ENCODE measurements at places on chromosomes 2 and 18. TPM values are rescaled to one million over a fixed set of nuclear protein-coding genes. Genes with fewer than 3 reads are reported as not detected.

DNA sequence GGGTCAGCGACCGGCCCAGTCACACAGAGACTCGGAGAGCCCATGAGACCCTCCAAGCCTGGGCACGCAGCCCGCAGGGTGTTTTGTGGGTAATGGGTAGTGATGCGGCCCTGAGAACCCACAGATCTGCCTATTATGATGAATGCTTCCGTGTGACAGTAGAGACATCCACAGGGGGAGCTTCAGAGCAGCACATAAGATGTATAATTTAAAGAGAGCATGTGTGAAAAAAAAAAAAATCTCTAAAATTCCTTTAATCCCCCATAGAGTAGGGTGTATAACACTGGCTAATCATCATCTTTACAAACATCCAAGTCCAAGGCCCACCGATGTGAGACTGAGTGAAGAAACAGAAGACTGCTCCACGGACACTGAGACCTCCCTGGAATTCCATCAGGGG, 34.6 kb downstream of the BIN1 start:
- no peaks in the 10 kb centered on the region for H3K27me3 ChIP-seq
- DNase-seq, result no peak
- no peak overlapping the region for H3K4me3 ChIP-seq
- H3K4me1 ChIP-seq, result peaks cover 45% of the 10 kb centered on the region
- peaks cover 20% of the 10 kb centered on the region for H3K36me3 ChIP-seq

DNA sequence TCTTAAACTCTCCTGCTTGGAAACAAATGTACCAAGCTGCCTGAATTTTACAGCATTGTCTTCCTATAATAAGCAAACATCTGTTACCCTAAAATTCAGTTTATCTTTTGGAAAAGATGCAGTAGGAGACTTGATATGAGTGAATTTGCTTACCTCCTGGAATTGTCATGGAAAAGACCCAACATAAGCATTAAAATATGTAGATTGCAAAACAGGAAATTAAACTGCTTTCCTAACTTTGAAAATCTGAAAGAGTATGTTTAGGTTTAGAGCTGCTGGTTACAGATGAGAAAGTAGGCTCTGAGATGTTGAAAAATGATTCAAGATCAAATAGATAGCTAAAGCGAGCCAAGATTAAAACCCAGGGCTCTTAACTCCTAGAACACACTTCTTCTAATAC, 316.5 kb downstream of the SOX11 start:
- H3K4me1 ChIP-seq, result no peaks in the 10 kb centered on the region
- H3K27me3 ChIP-seq, result no peaks in the 10 kb centered on the region
- no peak overlapping the region for H3K27ac ChIP-seq
- no peak overlapping the region for H3K4me3 ChIP-seq

MEX3C gene
- 52.6 TPM for total RNA-seq

GRCh38 chr2:86223140-86223926, 24.1 kb downstream of the MRPL35 start:
- no peak for DNase-seq
- no peaks in the 10 kb centered on the region for H3K36me3 ChIP-seq
- H3K4me1 ChIP-seq, result peaks cover 11% of the 10 kb centered on the region
- H3K27me3 ChIP-seq, result no peaks in the 10 kb centered on the region
- H3K4me3 ChIP-seq, result no peak overlapping the region

- peaks cover 12% of the 10 kb centered on the region for H3K27me3 ChIP-seq
- H3K4me3 ChIP-seq, result no peak overlapping the region
- DNase-seq, result no peak
- H3K27ac ChIP-seq, result no peak overlapping the region
- no peaks in the 10 kb centered on the region for H3K36me3 ChIP-seq
Measured at GRCh38 chr2:204538182-204539018, 6.9 kb upstream of the PARD3B start.

- H3K4me3 ChIP-seq, result no peak overlapping the region
- H3K36me3 ChIP-seq, result no peaks in the 10 kb centered on the region
- peaks cover 9% of the 10 kb centered on the region for H3K27me3 ChIP-seq
- peaks cover 5% of the 10 kb centered on the region for H3K4me1 ChIP-seq
- DNase-seq, result peak; percentile 4
Measured at GRCh38 chr18:50806208-50806616, 13.6 kb downstream of the MRO start.

DNA sequence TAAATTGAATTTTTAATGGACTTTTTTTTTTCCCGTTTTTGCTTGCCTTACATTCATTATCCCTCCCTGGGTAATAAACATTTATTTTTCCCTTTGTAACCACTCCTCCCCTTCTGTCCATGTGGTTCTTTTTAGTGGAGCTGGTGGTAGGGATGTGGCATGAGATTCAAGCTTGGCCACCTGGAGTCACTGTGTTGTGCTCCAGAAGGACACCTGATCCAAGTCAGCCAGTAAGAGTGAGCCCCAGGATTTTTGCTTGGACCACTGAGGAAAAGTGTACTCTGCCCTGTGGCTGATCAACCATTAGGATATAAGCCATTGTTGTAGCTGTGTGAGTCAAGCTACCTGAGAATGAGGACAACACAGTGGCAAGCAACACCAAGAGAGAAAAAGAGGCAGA, 11.1 kb upstream of the ACTR3 start:
- no peak for DNase-seq
- no peak overlapping the region for H3K4me3 ChIP-seq
- peaks cover 36% of the 10 kb centered on the region for H3K4me1 ChIP-seq
- H3K36me3 ChIP-seq, result peaks cover 28% of the 10 kb centered on the region
- no peak overlapping the region for H3K27ac ChIP-seq

GRCh38 chr2:230160112-230160660, 59.6 kb downstream of the SP110 start:
- no peaks in the 10 kb centered on the region for H3K27me3 ChIP-seq
- no peaks in the 10 kb centered on the region for H3K36me3 ChIP-seq
- peak; percentile 61 for DNase-seq
- H3K4me1 ChIP-seq, result peaks cover 8% of the 10 kb centered on the region

GRCh38 chr2:150228936-150229335, 258.5 kb downstream of the RND3 start:
- H3K27me3 ChIP-seq, result no peaks in the 10 kb centered on the region
- H3K4me3 ChIP-seq, result no peak overlapping the region
- no peaks in the 10 kb centered on the region for H3K36me3 ChIP-seq
- no peak overlapping the region for H3K27ac ChIP-seq

GRCh38 chr18:37460604-37461003, 105.0 kb downstream of the CELF4 start:
- H3K27me3 ChIP-seq, result peaks cover 4% of the 10 kb centered on the region
- H3K4me3 ChIP-seq, result no peak overlapping the region
- no peak overlapping the region for H3K27ac ChIP-seq
- H3K36me3 ChIP-seq, result no peaks in the 10 kb centered on the region
- no peaks in the 10 kb centered on the region for H3K4me1 ChIP-seq
- no peak for DNase-seq

DNA sequence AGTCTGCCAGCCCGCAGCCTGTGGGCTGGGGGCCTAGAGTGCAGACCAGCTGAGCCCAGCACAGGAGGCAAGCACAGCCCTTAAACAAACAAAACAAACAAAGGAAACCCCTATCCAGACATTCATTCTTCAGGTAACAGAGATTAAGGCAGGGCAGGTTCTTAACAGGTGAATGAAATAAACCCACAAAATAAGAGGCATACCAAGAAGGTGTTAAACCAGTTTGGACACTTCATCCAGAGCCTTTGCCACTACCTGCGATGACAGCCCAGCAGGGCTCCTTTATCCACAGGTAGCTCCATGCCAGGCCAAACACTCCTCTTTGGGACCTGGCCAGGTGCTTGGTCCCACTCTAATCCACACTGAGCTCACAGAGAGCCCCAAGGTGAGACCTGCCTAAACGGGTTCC, 209.7 kb upstream of the SIX2 start:
- no peak for DNase-seq
- no peak overlapping the region for H3K27ac ChIP-seq
- H3K27me3 ChIP-seq, result peaks cover 11% of the 10 kb centered on the region
- no peaks in the 10 kb centered on the region for H3K4me1 ChIP-seq
- H3K36me3 ChIP-seq, result no peaks in the 10 kb centered on the region

CIB4 gene
- total RNA-seq, result not detected

MC4R gene
- not detected for total RNA-seq

DNA sequence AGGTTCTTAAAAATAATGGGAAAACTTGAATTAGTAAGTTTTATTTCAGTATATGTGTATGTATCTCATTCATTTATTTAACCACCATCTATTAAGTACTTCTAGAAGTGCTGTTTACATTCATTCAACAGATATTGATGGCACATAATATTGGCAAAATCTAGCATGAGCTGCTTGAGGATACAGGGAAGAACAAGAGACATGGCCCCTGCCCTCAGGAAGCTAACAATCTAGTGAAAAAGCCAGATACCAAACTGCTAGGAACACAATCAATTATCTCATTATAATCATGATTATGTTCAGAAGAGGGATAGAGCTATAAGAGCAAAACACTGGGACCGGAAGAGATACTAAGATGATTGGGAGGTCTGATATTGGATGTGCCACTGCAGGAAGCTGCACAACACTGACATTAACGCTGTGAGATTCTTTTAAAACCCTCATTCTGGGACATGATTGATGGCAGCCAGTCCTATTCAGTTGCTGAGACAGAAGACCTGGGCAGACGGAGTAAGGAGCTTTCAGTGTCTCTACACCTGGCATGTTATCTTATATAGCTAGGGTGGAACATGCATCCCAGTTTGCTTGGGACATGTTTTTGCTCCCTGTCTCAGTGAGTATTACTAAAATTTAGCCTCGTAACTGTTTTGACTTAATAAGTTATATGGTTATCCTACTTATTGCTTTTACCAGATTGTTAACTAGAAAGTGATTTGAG, 314.1 kb downstream of the STK39 start:
- peaks cover 3% of the 10 kb centered on the region for H3K27me3 ChIP-seq
- DNase-seq, result no peak
- no peaks in the 10 kb centered on the region for H3K36me3 ChIP-seq
- no peak overlapping the region for H3K4me3 ChIP-seq

- DNase-seq, result no peak
- peaks cover 2% of the 10 kb centered on the region for H3K27me3 ChIP-seq
- H3K4me3 ChIP-seq, result no peak overlapping the region
Measured at GRCh38 chr18:58513615-58514335, 115.1 kb downstream of the ALPK2 start.

DNA sequence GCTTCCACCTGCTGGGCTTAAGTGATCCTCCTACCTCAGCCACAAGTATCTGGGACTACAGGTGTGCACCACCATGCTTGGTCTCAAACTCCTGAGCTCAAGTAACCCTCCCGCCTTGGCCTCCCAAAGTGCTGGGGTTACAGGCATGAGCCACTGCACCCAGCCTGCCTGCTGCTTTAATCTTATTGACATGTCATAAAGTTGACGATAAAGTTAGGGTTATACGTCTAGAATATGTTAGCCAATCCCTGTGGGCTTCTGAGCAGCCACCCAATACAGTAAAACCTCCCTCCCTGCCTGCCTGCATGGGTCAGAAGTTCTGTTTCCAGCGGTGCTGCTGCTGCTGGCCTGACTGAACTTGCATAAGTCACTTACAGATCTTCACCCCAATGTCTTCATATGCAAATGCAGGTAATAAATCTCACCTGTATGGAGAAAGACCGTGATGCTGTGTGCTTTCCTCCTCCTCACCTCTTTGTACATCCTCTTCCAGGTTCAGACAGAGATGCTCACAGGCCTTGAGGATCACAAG, 30.1 kb downstream of the TGIF1 start:
- DNase-seq, result no peak
- no peaks in the 10 kb centered on the region for H3K36me3 ChIP-seq
- H3K4me3 ChIP-seq, result no peak overlapping the region
- no peaks in the 10 kb centered on the region for H3K27me3 ChIP-seq
- H3K27ac ChIP-seq, result no peak overlapping the region

NETO1 gene
- not detected for total RNA-seq

SULT6B1 gene
- not detected for total RNA-seq

CXCR1 gene
- not detected for total RNA-seq

DNA sequence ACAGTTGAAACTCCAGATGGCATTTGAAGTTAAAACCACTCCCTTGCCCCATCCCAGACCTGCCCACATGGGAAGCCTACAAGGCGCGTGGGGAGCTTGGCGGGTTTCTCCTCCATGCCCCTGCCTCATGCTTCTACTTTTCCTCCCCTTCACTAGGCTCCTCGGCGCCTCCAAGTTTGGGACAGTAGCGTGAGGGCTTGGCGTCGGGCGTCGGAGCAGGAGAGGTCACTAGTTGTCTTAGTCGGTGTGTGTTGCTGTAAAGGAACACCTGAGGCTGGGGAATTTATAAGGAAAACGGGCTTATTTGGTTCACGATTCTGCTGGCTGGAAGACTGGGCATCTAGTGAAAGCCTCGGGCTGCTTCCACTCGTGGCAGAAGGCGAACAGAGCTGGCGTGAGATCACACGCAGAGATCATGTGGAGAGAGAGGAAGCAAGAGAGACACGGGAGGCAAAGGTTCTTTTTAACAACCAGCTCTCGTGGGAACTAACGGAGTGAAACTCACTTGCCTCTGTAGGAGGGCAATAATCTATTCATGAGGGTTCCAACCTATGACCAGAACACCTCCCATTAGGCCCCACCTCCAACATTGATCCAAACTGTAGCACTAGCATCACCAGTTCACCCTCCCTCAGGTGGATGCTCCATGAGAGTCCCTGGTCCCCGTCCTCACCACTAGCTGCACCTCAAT, 25.3 kb downstream of the ITM2C start:
- H3K4me1 ChIP-seq, result peaks cover 25% of the 10 kb centered on the region
- DNase-seq, result no peak
- no peaks in the 10 kb centered on the region for H3K27me3 ChIP-seq
- no peaks in the 10 kb centered on the region for H3K36me3 ChIP-seq
- no peak overlapping the region for H3K4me3 ChIP-seq

DNA sequence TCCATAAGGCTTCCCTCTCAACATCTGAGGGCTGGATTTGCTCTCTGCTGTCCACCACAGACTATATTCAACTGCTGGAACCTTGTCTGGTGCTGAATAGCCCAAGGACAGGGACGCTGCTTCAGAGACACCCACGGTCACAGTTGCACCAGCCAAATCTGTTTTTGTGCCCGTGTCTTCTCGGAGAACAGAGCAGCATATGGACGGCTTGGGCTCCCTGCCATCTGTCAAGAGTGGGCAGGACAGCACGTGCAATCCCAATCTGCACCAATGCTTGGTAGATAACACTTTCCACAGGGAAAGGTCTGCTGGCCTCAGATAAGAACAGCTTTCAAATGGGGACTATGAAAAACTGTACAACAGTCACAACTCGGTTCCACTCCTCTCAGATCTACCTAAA, 466.1 kb downstream of the TGIF1 start:
- peaks cover 6% of the 10 kb centered on the region for H3K27me3 ChIP-seq
- DNase-seq, result no peak
- H3K27ac ChIP-seq, result no peak overlapping the region
- H3K36me3 ChIP-seq, result no peaks in the 10 kb centered on the region

SRBD1 gene
- total RNA-seq, result 21.7 TPM

DNA sequence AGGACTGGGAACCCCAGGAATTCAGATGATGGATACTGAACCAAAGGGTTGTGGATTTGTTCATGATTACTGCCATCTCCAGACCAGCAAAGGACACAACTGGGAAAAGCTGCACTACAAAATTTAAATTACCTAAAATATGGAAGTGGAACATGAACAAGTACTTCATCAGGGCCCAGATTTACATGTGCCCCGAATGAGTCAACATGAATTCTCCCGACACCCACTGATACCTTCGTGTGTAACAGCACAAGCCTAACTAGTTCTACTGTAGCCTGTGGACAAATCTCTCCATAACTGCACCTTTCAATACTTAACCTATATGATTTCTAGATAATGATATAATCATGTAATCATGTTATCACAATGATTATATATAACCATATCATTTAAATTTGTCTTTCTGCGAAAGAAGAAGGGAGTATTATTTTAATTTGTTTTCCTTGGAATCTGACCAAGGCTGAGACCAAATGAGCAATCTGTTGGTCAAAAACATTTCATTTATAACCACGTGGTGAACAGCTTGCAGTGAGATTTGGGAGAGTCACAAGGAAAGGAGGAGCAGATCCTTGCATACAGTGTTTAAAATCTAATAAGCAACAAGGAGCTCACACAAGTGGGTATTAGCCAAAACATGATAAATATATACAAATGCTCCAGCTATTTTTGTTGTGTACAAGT, 70.5 kb downstream of the CACNB4 start:
- no peak overlapping the region for H3K4me3 ChIP-seq
- H3K27ac ChIP-seq, result no peak overlapping the region
- peaks cover 8% of the 10 kb centered on the region for H3K27me3 ChIP-seq
- peaks cover 5% of the 10 kb centered on the region for H3K4me1 ChIP-seq
